ENCODE measurements at places on chromosomes 11 and 22.

- DNase-seq, result no peak
These were observed 173.4 kb downstream of the ARHGAP42 start for GRCh38 chr11:100860318-100861155.

DNA sequence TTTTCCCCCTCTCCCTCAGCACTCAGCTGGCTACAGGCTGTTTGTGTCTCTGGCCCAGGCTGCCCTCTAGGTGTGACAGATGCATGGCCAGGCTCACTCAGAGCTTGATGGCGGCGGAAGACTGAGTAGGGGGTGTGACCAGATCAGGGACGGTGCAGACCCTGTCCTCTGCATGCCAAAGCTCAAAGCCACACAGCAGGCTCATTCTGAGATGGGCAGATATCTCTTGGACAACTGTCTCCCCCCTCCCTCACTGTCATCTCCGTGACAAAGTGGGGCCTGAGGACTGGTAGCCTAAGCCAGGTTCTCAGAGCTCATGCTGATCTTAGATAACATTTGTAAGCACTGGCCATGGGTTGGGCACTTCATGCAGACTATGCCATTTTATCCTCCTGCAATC lies 231.3 kb downstream of the DSCAML1 start:
- no peak for DNase-seq

GRCh38 chr11:43923406-43924111 lies 18.9 kb upstream of the C11orf96 start:
- DNase-seq, result no peak

DNA sequence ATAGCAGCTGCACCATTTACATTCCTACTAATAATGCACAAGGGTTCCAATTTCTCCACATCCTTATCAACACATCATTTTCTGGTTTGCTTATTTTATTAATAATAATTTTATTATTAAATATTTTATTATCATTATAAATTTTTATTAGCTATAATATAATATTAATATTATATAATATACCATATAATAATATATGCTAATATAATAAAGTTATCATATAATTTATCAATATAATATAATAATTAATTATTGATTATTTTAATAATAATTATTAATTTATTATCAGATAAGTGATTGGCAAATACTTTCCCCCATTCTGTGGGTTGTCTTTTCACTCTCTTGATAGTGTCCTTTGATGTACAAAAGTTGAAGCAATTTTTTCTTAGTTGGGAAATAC lies 27.7 kb downstream of the OR2AT4 start:
- no peak for DNase-seq

- no peak for DNase-seq
These were observed 7.4 kb upstream of the CLPB start for GRCh38 chr11:72441752-72442207.

- no peak for DNase-seq
These were observed 59.9 kb downstream of the EIF3M start for GRCh38 chr11:32643526-32643925.

GRCh38 chr11:67438158-67438902 lies 848 bp upstream of the PTPRCAP start:
- no peak for DNase-seq

DNA sequence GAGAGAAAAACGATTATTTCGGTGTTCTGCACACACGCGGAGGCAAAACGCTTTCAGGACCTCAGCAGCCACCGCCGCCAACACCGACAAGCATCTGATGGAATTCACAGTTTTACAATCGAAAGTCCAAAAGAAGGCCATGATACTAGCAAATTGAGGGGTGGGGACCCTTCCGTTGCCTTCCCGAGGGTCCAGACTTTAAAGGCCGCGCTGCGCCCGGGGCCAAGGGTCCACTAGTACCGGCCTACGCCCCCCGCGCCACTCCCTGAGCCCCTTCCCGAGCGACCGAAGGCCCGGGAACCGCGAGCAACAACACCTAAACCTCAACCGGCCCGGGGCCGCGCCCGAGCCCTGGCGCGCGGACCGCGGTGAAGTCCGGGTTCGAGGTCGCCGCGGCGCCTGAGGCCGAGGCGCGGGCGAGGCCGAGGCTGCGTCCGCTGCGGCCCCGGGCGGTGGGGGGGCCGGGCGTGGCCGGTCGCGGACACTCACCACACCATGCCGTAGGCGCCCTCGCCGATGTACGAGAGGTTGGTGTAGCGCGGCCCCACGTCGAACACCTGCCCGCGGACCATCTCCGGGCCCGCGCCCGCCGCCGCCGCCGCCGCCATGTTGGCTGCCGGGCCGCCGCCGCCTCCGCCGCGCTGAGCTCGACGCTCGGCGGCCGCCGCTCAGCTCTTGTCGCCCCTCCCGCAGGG lies 465 bp downstream of the MAPK1 start:
- no peak for DNase-seq

DNA sequence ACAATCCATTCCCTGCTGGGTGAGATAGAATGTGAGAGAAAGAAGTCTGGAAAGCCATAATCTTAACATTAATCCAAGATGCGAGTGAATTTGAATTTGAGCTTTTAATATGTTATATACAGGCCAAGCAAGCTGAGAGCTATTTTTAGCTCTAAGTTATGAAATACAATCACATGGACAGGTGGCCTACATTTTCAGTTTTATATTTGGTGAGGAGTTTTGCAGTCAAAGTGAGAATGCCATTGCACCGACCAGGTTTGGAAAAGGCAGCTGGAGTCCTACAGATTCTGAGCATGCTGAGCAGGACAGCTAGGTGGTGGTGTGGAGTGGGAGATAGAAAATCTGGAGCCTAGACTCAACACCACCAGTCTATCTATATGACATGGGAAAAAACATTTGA lies 12.0 kb downstream of the OR5B21 start:
- no peak for DNase-seq

DNA sequence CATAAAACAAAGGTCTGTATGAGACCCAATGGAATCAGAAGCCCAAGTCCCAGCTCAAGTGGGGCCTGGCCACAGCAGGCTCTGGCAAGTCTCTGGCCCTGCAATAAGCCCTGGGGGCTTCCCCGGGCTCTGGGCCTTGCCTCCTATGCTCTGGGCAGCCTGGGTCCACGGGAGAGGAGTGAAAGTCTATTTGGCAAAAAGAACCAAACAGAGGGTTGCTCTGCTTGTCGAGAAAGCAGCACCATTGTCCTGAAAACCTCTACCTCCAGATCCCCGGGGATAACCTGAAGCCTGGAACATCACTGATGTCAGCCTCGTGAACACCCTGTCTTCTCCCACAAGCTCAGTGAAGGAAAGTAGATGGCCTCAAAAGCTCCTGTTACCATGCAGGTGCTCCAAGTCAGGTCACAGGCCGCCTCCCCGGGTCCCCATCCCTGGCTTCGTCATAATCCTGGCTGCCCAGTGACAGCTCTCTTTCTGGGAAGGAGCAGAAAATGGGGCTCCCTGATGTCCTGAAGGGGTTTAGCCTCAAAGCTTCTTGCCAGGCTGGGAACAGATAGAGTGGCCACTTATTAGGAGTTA lies 46.1 kb upstream of the ETS1 start:
- DNase-seq, result no peak

- no peak for DNase-seq
These were observed 166.7 kb downstream of the TBC1D22A start for GRCh38 chr22:46929046-46929709.

- no peak for DNase-seq
These were observed 25.9 kb upstream of the HTATIP2 start for GRCh38 chr11:20337526-20338154.

DNA sequence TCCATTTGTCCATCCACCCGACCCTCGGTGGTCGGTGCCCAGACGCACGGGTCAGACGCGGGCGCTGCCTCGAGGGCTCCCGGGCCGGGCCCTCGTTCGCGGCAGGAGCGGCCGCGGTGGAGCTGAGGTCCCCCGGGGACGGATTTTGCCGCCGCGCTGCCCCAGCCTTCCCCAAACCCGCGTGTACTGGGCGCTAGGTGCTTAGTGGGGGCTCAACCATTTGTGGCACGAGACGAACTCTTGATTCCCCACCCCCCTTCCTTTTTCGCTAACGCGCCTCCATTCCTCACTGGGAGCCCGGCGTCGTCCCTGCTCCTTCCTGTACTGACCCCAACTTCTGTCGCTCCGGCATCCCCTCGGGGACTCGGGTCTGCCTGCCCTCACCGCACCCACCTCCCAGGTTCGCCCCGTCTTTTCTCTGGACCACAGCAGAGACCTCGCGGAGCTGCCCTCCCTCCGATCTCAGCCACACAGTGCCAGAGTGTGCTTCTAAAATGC lies 789 bp upstream of the CBX7 start:
- no peak for DNase-seq

DNA sequence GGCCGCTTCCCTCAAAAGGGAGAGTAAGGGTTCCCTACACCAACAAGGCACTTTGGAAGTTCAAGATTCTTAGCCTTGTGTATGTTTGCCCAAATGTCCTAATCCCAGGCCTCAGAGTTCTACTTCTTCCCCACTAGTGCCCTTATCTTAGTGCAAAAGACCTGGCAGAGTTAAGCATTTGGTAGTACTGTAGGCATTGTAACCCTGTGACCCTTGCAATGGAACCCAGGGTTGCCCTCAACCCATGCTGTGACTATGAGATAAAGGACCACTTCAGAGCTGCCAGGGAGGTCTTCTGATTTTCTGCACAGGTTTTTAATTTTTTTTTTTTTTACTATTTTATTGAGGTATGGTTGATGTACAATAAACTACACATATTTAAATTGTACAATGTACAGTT lies 65.1 kb downstream of the C11orf65 start:
- no peak for DNase-seq

DNA sequence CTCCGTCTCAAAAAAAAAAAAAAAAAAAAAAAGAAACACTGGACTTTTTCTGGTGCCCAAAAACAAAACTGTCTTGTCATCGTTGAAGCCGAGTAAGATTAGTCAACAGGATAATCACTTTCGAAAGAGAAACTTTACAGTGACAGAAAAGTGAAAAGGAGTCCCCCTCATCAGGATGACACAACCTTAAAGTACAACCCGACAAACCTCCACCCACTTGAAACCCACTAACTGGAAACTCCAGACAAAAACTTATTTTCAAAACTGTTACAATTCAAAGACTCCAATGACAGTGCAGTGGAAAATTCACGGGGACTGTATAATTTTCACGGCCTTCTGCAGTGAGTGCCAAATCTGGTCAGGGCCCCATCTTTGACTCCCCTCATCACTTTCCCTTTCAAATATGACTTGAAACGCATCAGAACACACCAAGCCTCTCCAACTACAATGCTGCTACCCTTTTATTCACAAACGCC lies 1.3 kb downstream of the DENND5A start:
- DNase-seq, result no peak

DNA sequence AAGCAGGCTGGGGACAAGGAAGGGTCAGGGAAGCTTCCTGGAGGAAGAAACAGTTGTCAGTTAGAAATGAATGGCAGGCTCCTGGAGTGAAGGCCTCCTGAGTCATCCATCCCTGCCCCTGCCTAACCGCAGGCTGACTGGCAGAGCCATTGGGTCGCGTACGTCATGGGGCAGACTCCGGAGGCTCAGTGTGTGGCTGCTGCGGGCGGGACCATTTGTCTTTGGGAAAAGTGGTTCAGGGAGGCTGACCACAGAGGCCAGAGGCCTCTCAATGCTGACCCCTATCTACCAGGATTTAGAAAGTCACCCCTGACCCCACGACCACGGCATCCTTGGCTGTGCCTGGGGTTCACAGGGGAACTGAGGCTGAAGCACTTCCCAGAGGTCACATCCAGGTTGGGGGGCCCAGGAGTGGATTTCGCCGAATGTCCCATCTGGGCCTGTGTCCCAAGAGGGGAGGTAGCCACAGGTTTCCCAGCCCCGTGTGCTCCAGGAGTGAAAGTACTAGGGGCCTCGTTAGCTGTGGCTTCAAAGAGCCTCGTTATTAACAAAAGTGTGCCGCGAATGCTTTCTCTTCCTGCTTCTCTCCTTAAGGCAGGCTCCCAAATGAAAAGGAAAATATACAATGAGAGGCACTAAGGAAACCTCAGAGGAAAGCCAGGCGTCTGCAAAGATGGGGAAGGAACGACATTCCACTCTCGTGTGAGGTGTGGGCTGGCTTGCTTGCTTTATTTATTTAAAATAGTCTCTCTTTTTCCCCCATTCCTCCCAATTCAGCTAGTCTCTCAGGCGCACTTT lies 58.9 kb downstream of the FLRT1 start:
- DNase-seq, result no peak

GRCh38 chr22:35479359-35479758 lies 61.3 kb upstream of the RASD2 start:
- no peak for DNase-seq

DNA sequence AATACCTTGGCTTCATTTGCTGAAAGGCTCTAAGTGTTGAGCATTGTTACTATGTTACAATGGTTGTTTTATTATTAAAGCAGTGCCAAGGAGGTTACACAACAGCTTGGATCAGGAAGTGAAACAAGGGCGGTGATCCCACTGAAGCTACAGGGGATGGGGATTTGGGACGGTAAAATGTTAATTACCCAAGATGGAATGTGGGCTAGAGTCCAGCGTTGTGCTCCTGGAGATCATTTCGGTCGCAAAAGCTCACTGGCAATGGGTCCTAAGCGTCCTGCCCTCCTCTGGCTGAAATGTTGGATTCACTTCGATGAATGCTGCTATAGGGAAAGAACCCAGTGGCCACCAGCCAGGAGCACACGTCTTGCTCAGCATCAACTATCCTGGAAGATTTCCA lies 48.3 kb downstream of the FAM83F start:
- DNase-seq, result no peak

- DNase-seq, result no peak
These were observed 3.7 kb downstream of the OSBP start for GRCh38 chr11:59611570-59612565.

GRCh38 chr11:10072142-10072541 lies 221.9 kb downstream of the SBF2 start:
- DNase-seq, result no peak

GRCh38 chr22:23072911-23073491 lies 2.7 kb downstream of the GNAZ start:
- no peak for DNase-seq

DNA sequence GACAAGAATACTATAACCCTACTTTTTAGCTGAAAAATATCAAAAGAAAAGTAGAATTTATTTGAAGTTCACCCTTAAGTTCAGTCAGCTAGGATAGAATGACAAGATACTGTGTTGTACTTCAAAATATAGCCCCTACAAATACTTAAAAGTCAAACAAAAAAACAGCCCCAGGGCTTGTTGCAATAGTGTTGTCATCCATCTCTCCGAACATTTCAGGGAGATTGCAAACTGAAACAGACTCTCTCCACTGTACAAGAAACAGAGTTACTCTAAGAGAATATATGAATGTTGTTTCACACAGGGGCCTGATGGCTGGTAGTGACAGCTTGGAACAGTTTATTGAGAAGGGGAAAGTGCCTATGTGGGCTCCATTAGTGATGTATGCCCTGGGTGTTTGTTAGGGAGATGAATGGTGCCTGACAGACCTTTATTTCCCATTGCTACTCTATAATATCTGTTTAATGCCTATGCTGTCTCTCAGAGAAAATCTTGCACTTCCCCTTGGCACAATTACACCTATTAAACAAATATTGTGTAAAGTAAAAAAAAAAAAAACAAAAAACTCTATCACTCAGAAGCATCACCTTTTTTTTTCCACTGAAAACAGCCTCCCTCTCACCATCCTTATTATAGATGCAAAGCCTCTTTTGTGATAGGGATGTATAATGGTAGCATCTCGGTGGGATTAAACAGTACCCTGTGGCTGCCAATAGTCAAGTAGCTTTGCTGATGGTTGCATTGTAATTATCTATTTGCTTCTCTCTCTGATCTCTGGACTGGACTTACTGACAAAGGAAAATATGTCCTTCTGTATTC lies 506.3 kb upstream of the LUZP2 start:
- DNase-seq, result no peak

- no peak for DNase-seq
These were observed 60.3 kb downstream of the ATXN10 start for GRCh38 chr22:45731798-45732495.

GRCh38 chr22:25403811-25404471 lies 160.5 kb upstream of the GRK3 start:
- DNase-seq, result no peak

GRCh38 chr11:127890030-127890615 lies 697.2 kb downstream of the ETS1 start:
- no peak for DNase-seq
